Dermis blood vessel endothelial cell (primary cell): ENCODE measurements at places on chromosomes 5 and 9. TPM values are rescaled to one million over a fixed set of nuclear protein-coding genes. Genes with fewer than 3 reads are reported as not detected.

CYLC2 gene
- total RNA-seq, result not detected in 2 replicates

SLC36A3 gene
- not detected in 2 replicates for total RNA-seq

C5orf58 gene
- not detected in 2 replicates for total RNA-seq

SHOC1 gene
- not detected in 2 replicates for total RNA-seq

STXBP1 gene
- 24.7 and 34.0 TPM in 2 replicates for total RNA-seq

NXNL2 gene
- 0.28 TPM in 1 of 2 replicates, not detected in the other for total RNA-seq

SPATA31A5 gene
- not detected in 2 replicates for total RNA-seq

CXCL14 gene
- 0.09 and 0.34 TPM in 2 replicates for total RNA-seq

TAF11L2 gene
- not detected in 2 replicates for total RNA-seq

PCDHGB1 gene
- 1.4 and 1.5 TPM in 2 replicates for total RNA-seq

- no peak for DNase-seq
Observed at GRCh38 chr9:111350556-111350955, 20.5 kb upstream of the OR2K2 start.

- peak; percentile 78 for DNase-seq
Observed at GRCh38 chr5:170638454-170639220, 134.8 kb downstream of the KCNIP1 start.

- no peak for DNase-seq
Observed at GRCh38 chr9:108235609-108236008, 620.2 kb downstream of the ACTL7B start.

GRCh38 chr9:96086936-96087571 lies 211.6 kb downstream of the ERCC6L2 start:
- no peak for DNase-seq

- DNase-seq, result no peak
Observed at GRCh38 chr5:133995341-133995740, 9.4 kb downstream of the VDAC1 start.

DNA sequence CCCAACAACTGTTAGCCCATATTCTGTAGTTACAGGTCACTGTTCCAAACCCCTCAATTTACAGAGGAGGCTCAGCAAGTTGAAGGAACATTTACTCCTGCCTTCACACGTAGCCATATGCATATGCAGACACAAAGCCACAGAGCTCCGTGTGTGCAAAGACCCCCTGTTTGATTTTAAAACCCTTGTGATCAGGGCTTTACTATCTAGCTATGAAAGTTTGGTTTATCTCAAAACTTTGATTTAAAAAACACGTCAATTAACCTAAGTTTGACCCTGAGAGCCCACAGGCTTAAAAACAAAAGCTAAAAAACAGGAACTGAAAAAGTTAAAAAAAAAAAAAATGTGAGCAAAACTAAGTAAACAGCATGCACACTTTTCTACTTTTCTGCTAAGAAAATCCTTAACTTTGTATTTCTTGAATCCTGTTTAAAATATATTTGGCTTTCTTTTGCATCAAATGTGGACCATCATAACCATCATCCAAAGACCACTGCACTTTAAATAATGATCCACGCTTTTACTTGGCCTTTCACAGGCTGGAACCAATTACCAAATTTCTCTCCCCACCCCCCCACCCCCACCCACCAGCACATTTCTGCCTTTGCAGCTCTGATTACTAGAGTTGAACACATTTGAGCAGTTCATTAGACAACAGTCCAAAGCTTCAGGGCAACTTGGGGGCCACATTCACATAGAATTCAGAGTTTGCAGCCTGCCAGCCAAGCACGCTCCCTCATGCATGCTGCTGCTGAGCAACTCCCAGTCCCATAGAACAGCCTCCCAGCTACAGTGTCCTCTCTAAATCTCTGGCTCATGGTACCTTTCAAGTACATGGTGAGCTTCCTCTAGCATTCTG lies 128.8 kb upstream of the MAP3K1 start:
- DNase-seq, result no peak

GRCh38 chr5:169647566-169647965 lies 10.5 kb downstream of the DOCK2 start:
- no peak for DNase-seq

DNA sequence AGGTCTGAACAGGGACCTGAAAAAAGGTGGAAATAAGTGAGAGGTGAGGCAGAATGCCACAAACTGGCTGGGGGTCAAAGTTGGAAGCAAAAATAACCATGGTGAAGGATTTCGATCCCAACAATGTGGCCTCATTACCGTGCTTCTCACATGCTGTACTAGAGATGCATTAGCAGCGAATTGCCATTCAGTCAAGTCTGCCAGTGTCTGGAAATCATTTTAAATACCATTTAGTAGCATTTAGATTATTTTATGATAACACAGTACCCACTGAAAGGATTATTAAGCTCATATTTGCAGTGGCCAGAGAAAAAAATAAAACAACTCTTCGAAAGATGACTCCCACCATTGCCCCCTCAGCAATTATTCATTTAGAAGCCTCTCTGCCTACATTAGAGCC lies 294.6 kb upstream of the SLC24A2 start:
- DNase-seq, result no peak

DNA sequence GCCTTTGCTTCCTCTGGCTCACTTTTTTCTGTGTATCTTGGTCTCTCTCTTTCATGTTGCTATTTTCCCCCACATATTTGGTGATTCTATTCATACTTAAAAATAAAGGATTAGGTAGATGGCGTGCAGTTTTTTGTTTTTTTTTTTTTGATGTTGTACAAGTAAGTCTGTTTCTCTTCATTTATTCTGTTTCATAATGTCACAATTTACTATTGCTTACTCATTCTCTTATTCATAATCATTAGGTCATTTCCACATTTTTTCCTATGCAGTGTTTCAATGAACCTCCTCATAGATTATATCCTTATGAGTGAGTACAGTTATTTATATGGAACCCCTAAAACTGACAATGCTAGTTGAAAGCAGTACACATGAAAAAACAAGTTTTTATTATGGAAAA lies 136.3 kb downstream of the APBA1 start:
- DNase-seq, result no peak

- no peak for DNase-seq
Observed at GRCh38 chr5:133825631-133826289, 142.7 kb downstream of the C5orf15 start.

DNA sequence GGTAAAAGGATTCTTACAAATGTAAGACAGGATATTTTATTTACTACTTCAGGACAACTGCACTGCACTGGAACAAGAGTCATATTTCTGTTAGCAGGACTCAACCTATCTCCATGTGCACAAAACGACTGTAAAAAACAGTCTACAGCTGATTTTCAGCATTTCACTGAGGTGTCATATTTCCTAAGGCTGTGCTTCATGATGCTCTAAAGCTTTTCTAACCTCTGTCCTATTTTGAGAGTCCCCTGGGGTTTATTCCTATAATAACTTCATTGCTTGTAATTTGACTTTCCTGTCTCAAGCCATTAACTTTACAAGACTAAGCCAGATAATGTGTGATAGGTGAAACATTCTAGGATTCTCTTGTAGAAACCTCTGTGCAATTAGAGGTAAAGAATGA lies 472.3 kb downstream of the HINT1 start:
- no peak for DNase-seq

GRCh38 chr5:58021466-58021865 lies 438.4 kb downstream of the PLK2 start:
- no peak for DNase-seq

- no peak for DNase-seq
Observed at GRCh38 chr5:83866181-83866580, 145.5 kb upstream of the HAPLN1 start.

DNA sequence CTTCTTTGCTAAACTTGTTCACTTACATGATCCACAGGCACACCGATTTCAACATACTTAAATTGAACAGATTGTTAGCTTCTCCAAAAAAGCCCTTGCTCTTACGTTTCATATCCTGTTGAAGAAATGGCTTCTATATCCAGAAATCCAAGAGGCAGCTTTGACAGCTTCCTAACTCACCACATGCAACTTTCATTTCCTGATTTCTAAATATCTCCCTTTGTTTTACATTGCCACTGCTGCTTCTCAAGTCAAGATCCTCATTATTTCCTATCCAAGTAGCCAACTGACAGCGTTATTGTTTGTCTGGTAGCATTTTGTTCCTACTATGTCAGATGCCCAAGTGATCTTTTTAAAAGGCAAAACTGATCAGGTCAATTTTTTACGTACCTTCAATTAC lies 913.2 kb upstream of the TYRP1 start:
- no peak for DNase-seq

DNA sequence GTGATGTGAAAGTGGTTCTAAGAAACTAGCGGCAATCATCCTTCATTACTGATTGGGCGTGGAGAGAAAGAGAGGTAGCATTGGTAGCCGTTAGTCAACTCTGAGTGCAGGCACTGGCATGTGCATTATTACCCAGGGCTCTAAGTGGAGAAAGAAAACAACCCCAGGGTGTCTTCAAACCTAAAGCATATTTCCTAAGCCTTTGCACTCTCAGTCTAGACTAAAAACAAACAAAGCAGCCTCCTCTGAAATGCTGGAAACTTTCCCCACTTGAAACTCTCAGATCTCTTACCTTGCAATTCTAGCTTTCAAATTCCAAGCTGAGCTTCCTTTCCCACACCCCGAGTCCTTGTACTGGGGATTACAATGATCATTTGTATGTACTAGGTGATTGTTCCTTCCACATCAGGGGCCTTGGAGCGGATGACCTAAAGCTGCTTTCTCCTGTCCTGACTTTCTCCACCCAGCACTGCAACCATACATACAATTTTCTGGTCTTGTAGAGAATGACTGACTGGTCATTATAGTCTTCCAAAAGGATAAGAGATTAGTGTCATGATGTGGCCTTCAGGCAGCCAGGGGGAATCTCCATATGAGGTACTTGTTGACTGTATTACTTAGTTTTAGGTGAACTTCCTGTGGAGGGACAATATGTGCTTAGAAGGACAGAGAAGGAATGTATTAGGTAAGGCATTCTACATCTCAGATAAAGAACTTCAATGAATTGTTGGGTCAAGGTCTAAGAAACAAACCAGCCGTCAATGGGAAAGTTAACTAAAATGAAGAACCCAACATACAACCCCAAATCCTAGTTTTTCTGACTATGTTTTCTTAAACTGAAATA lies 98.3 kb upstream of the CDKN2B start:
- DNase-seq, result no peak

- no peak for DNase-seq
Observed at GRCh38 chr5:171129308-171129707, 179.7 kb upstream of the TLX3 start.

DNA sequence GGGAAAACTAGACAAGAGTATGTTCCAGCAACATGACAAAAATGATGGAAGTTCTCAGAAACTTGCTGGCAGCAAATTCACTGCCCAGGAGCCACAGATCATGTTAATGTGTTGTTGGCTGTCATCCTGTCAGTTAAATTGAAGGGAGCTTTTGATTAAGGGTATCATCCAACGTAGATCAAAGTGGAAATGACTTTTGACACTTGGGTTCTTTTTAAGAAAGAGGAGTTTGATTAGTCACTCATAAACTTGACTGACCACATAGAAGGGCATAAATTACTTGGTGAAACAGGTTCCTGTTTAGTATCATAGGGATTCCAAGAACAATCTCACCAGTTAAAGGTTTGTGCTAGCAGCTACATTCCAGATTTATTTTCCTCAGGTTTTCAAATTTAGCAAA lies 288.7 kb downstream of the CSNK1G3 start:
- DNase-seq, result no peak

GRCh38 chr5:74235552-74235951 lies 405.0 kb downstream of the ENC1 start:
- no peak for DNase-seq

DNA sequence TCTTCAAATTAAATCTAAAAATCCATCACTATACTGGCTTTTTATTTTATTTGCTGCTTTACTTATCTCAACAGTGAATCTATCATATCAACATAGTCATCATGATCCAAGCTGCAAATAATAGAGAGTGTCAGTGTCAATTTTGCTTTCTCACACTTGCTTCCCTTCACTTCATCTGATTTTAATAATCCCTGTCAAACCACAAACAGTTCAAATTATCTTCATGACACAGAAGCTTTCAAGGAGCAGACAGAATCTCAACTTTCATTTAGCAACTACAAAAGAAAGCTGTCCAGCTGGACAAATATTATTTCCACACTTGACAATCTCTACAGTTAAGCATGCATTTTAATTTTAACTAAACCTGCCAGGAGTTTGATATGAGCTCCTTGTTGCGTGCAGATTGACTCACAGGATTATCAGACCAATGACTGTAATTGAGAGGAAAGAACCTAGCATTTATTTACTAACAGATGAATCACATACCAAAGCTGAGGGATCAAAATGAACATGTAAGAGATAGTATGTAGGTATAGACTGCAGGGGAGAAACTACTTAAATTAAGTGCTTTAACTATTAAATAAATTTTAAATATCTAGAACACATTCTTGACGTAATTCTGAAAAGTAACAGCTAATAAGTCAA lies 56.0 kb downstream of the KIAA0825 start:
- no peak for DNase-seq

DNA sequence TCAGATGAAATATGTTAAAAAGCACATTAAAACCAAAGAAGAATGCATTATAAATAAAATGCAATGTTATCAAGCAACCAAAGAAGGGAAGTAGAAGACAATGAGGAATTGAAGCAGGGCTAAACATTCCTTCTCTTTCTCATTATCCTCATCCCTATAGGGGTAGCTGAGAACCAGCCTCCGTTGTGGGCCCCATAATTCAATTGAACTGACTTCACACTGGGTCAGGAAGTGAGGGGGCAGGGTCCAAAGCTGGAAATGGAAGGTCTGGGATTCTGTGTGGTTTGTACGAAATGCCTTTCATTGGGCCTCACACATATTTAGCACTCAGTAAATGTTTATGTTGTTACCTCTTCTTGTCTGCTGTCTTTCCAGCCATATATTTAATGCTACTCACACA lies 220.4 kb upstream of the CD180 start:
- no peak for DNase-seq

DNA sequence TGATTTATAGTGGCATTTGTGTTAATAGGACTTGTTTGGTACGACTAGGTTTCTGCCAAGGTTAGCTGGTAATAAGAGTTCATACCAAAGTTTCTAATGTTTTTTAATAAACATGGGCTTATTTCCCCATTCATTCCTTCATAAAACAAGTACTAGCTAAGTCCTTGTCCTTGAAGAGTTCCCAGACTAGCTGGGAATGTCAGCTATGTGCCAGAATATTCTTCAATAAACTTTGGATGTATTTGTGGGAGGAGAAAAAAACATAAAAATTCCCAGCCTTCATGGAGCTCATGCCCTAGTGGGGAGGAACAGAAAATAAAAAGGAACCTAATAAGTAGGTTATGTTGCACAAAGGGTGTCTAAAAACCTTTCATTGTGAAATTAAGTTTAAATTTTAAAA lies 176.9 kb downstream of the DENND1A start:
- no peak for DNase-seq

DNA sequence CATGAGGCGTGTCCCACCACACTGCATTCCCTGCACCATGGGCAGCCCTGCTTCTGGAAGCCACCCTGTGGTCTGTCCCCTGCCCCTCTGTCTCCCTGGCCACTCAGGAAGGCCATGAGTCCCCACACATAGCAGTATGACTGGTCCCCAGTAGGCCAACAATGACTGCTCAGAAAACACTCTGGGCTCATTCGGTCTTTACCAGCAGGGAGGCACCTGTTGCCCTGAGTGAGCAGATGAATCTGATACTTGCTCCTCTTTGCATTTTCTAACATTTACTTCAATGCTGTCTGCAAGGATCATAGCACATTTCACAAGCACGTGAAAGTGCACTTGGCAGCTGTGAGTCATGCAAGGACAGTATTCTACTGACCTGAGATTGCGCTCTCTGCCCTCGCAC lies 365.4 kb upstream of the IRX1 start:
- no peak for DNase-seq
